ENCODE measurements at places on chromosomes 16 and 17.
A peak's percentile ranks its signal among the peaks of the same experiment; 100 is the strongest.

- no peak for DNase-seq
Measured at GRCh38 chr17:82060614-82061013, 5.0 kb downstream of the DUS1L start.

- no peak for DNase-seq
Measured at GRCh38 chr16:4006397-4006999, 109.7 kb downstream of the ADCY9 start.

- DNase-seq: no peak
Measured at GRCh38 chr17:74119965-74120364, 83.5 kb upstream of the RPL38 start.

- no peak for DNase-seq
Measured at GRCh38 chr17:37322826-37323561, 52.8 kb upstream of the C17orf78 start.

DNA sequence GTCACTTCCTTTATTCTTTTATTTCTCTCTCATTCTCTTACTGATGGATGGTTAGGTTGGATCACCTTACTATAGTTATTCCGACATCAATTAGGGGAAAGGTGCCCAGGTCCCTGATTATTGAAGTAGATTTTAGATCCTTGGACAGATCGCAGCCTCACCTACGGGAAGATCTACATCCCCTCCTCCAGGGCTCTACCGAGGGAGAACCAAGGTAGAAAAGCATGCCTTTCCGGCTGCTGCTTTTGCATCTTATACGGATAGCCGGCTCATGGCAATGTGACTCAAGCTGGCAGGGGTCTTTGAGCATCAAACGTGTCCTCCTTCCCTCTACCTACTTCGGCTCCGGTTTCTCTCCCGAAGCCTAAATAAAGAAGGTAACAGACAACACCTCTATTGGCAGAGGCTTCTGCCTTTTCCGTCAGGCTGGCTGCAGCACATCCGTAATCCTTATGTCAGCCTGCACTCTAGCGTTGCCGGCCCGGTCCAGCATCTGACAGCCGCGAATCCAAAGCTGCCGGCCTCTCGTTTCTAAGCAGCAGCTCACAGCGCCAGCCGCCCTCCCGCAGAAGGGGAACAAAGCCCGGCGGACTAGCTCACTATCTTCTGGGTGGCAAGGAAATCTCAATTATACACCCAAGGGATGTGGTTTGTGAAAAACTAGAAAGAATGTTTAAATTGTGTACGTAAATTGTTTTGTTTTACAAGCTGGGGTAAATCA, 46.9 kb downstream of the IRX6 start:
- DNase-seq: no peak

DNA sequence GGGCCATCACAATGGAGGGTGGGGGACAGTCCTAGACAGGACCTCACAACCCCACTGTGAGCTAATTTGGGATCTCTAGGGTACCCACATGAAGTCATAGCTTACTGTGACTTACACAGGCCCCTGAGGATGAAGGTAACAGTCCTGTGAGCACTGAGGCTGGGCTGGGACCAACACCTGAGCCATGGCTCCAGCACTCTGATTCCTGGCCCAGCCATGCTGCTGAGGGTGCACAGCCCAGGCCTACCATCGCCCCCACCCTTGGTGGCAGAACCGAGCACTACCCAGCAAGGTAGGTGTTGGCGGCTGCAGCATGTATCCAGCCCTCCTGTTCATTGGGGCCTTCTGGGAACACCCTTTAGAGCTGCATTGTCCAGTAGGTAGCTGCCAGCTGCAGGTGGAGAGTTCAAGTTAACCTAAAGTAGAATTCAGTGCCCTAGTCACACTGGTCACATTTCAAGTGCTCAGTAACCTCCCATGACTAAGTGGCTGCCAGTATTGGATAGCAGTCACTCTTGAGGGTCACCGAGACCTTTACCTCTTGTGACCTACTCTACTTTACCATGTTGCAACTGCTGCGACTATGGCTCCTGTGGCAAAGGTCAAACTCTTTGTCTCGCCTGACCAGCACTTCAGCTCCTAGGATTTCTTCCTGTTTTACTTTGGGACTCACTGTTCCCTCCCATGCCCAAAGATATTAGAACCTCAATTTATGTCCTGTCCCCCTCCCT, 11.6 kb downstream of the AKAP1 start:
- DNase-seq: no peak

GRCh38 chr16:83928341-83929055, 24.5 kb upstream of the OSGIN1 start:
- DNase-seq: no peak

- DNase-seq: no peak
Measured at GRCh38 chr17:80151333-80151732, 4.4 kb upstream of the EIF4A3 start.

- no peak for DNase-seq
Measured at GRCh38 chr17:55990332-55991006, 162.8 kb upstream of the ANKFN1 start.

- no peak for DNase-seq
Measured at GRCh38 chr17:9802294-9802693, 10.9 kb upstream of the DHRS7C start.

GRCh38 chr16:49533422-49533821, 159.8 kb downstream of the C16orf78 start:
- DNase-seq: no peak

DNA sequence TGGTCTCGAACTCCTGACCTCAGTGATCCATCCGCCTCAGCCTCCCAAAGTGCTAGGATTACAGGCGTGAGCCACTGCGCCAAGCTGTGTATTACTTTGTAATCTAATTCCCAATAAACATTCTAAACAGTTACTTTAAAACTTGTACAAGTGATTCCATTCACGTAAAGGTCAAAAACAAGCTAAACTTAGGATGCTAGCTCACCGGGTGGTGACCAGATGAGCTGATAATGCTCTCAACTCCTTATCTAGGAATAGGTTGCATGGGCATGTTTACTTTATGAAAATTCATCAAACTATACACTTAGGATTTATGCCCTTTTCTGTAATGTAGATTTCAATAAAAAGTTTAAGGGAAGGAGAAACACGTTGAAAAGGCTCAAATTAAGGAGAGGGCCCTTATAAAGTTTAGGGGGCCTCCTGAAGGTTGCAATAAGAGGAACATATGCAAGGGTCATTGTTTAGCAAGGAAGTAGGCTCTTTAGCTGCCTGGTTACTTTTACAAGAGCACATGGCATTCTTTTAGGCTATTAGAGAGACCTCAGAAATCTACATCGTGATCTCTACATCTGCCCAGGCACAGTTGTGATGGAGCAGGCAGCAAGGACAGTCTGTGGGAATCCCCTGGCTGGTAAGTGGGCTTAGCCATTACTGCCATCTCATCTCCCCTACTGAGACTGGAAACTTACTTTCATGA, 13.3 kb downstream of the CDR2 start:
- no peak for DNase-seq

- DNase-seq: no peak
Measured at GRCh38 chr16:55146966-55147365, 177.0 kb upstream of the IRX6 start.

- DNase-seq: no peak
Measured at GRCh38 chr16:84825896-84826557, 6.2 kb downstream of the CRISPLD2 start.

- DNase-seq: no peak
Measured at GRCh38 chr17:80047176-80047575, 10.7 kb downstream of the CCDC40 start.

GRCh38 chr16:73890186-73891128, 406.2 kb upstream of the PSMD7 start:
- DNase-seq: no peak

DNA sequence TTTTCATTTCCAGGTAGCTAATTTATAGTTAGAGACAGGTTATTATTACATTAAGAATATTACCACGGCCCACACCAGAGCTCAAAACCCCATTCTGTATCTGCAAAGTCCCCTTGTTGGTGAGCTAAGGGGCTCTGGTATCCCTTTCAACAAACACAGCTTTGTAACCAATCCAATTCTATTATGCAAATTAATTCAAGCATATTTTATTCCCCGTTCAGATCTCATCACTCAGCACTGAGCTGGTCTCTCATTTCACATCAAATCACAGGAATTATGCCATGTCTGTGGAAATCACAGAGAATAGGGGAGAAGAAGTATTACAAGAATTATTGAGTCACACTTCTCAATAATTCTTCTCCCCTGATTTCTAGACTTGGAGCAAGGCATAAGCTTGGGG, 111.7 kb downstream of the CDH11 start:
- DNase-seq: no peak

- peak; percentile 70 for DNase-seq
Measured at GRCh38 chr17:40062329-40063186, at the start of gene THRA. Gene THRA, plus strand, starts transcription at chr17:40062965. Its CDS starts 11,524 bp downstream, at chr17:40074489.

DNA sequence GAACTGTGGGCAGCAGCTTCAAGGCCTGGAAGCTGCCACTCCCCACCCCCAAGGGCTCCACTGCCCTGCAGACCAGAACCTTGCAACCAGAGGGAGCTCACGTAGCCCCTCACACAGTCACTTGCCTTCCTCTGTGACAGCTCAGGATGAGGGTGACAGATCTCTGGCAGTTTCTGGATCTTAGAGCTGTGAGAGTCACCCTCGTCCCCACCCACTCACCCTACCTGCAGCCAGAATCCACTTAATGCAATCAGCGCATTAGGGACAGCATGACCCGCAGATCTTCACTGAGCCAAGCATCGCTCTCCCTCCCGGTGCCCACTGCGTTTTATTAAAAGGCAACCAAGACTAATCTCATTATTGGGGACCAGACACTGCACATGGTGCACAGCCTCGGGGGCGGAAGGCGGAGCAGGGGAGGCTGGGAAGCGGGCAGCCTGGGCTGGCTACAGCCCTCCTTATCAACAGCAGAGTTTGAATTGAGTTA, 3.5 kb downstream of the CYB561 start:
- no peak for DNase-seq

- no peak for DNase-seq
Measured at GRCh38 chr16:14087590-14088154, 16.6 kb downstream of the MRTFB start.

DNA sequence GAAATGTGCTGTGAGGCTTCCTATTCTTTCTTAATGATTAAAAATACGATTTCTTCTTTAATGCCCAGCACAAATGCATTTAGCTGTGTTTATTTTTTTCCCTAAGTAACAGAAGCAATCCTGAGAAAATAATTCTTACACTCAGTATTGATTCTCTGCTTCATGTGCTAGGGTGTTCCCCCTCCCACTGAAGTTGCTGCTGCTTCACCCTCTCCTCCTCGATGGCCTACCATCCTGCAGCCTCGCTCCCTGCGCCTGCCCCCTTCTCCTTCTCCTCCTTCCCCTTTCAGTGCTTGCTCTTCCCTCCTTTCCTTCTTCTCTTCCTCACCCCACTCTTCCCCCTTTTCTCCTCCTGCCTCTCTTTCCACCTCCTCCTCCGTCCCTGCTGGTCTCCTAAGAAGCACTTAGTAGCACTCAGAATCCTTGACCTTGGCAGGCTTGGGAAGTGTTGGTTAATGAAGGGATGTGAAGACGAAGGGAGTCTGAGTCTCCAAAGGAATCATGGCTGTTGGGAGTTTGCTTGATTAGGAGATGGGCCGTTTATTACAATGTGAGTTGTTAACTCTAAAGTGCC, 119.7 kb downstream of the RPTOR start:
- no peak for DNase-seq

DNA sequence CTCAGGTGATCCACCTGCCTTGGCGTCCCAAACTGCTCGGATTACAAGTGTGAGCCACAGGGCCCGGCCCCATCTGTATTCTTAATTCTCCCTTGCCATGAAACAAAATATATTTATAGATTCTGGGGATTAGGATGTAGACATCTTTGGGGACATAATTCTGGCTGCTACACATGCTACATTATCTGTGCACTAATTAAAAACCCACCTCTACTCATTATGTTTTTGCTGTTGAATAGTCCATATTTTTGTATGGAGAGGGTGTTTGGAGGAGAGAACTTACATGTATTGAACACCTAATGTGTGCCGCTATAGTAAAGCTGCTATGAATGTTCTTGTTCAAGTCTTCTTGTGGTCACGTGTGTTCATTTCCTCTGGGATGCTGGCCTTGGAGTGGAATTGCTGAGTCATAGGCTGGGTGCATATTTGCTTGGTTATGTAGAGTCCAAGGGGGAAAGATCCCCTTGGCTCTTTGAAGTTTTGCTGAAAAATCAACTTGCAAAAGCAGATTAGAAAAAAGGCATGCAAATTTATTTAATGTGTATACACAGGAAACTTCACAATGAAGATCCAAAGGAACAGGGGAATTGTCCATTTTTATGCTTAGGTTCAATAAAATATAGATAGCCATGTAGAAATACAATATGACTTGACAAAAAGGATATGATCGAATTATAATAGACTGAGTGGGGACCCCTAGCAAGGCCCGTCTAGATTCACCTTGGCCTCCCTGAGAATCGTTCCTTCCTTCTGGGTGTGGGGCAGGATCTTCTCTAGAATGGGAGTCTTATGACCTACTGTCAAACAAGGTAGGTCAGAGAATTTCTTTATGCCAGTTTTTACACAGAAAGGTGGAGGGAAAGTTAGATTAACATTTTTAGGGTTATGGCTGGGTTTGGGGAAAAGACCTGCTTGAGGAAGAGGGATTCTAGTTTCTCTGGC, 42.1 kb upstream of the GPRC5B start:
- no peak for DNase-seq

GRCh38 chr17:43092901-43093300, 32.3 kb downstream of the BRCA1 start:
- DNase-seq: no peak

DNA sequence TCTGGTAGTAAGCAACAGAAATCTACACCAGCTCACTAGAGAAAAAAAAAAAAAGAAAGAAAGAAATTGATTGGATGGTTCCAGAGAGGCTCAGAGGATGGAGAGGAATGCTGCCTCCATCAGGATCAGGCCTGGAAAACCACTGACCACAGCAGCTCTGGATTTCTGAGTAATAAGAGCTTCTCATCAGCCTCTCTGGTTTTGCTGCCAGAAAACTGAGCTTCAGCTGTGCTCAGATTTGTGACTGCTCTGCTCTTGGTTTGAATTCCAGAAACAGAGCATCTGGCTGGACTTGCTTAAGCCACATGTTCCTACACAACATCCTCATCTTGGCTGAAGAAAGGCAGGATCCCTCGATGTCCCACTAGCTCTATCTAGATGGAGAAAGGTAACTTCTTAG, 25.9 kb downstream of the IRX6 start:
- no peak for DNase-seq

DNA sequence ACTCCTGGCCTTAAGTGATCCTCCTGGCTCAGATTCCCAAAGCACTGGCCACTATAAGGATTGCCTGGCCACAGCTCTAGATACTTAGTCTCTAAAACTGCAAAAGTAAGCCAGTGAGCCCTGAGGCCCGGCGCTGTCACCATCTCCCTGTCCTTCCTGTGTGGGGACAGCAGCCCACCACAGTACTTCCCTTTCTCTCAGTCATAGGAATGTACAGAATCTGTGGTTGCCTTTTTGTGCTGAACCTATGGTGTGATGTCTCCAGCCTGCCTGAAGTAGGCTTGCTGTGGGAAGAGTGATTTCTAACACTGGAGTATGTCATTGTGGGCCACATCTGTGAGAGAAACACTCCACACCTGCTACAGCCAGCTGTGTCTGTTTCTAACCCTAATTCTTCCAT, 24.7 kb downstream of the NTAN1 start:
- DNase-seq: no peak

- DNase-seq: no peak
Measured at GRCh38 chr16:81693744-81694303, 85.3 kb upstream of the PLCG2 start.

Data from activated CD4-positive, CD25-positive, alpha-beta regulatory T cell (primary cell).